ENCODE measurements at places on chromosomes 6 and 20.
A peak's percentile ranks its signal among the peaks of the same experiment; 100 is the strongest.

GRCh38 chr20:31516651-31517050, 2.4 kb downstream of the HM13 start:
- DNase-seq, result no peak

DNA sequence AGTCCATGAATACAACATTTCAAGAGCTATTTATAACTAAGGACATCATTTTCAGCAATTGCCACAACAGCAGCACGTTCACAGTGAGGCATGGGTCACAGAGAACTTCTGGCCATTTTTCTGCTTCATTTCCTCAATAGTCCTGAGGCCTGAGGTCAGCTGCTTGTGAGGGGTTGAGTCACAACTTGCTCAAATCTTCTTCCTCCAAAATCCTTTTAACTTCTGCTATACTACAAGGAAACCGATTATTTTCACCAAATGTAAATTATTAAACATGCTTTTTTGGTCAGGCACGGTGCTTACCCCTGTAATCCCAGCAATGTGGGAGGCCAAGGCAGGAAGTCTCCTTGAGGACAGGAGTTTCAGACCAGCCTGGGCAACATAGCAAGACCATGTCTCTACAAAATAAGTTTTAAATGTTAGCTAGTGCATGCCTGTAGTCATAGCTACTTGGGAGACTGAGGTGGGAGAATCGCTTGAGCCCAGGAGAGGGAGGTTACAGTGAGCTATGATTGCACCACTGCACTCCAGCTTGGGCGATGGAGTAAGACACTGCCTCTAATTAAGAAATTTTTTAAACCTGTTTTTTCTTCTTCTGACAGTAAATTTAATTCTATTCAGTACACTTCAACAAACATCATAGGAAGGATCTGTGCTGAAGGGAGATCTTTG, 11.1 kb upstream of the SLC16A10 start:
- DNase-seq, result no peak

GRCh38 chr6:167393731-167394130, 68.8 kb downstream of the TTLL2 start:
- no peak for DNase-seq

DNA sequence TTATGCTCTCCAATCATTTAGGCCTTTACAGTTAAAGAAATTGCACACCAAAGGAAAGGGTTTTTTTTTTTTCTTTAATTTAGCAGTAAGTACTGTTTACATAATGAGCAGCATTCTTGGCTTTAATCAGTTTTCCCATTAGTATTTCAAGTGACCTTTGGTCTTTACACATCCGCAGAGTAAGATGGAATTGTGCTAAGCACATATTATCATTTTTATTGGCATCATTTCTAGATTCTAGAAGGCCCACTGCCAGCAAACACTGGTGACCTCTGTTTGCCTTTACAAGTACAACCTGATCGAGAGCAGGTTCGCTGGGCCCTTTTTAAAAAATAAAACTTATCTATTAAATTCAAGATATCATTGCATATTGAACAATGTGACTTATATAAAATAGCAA, 104.3 kb downstream of the ADGRG6 start:
- DNase-seq, result no peak

DNA sequence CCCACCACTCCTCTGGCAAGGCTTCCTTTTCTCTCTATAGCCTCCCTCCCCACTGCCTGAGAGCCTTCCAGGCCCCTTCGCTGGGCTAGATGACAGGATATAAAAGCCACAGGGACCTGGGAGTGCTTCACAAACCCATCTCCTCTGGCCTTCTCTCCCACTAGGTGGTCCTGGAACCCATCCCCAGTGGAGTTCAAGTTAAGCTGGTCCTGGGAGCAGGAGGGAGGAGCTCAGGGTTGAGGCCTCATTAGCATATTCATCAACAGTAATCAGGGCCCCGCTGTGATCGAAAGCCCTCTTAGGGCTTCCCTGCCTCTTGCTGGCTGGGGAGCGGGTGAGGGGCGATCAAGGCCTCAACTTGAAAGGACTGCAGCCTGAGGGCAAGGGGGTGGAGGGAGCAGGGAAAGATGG, 9.1 kb downstream of the EBF4 start:
- DNase-seq, result no peak

DNA sequence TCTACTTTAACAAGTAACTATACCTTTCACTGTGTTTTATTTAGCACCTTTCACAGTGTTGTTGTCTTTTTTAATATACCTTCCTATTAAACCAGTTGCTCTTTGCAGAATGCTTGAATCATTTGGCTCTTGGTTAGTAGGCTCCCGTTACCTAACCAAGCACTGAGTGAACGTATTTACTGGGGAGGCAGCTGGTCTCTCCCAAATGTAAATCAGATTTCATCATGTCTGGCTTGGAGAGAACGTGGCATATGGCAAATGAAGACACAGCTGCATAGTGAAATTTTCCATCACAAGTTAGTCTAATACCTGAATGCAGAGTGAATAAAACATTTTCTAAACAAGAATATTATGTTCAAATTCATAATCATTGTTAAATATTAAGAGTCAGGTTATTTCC, 12.4 kb downstream of the HTR1E start:
- DNase-seq, result no peak

GRCh38 chr6:35086636-35087360, 54.3 kb downstream of the TCP11 start:
- no peak for DNase-seq

DNA sequence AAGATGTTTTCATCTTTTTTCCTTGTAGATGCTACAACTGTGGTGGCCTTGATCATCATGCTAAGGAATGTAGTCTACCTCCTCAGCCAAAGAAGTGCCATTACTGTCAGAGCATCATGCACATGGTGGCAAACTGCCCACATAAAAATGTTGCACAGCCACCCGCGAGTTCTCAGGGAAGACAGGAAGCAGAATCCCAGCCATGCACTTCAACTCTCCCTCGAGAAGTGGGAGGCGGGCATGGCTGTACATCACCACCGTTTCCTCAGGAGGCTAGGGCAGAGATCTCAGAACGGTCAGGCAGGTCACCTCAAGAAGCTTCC, 101.5 kb downstream of the POPDC3 start:
- DNase-seq, result no peak

- DNase-seq, result peak; percentile 47
Observed at GRCh38 chr20:32674362-32674789, 635 bp upstream of the C20orf203 start.
